ENCODE measurements at places on chromosomes 3 and 15.

GRCh38 chr3:40044487-40044886 is 235.1 kb downstream of the MYRIP start:
- DNase-seq = no peak

DNA sequence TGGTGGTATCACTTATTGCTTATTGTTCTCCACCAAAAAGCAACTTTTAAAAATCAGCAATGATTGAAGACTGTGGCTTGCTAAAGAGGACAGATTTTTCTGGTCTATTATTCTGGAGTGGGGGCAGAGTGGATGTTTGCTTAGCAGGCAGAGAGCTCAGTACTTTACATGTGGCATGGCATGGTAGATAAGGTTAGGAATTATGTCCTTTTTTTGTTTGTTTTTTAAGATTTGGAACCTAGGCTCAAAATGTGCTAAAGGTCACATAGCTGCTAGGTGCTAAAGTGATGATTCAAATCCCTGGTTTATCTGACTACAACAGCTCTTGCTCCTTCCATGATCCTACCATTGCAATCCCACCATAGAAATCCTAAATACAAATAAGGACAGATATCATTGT is 331.0 kb upstream of the ADAMTS9 start:
- no peak for DNase-seq

DNA sequence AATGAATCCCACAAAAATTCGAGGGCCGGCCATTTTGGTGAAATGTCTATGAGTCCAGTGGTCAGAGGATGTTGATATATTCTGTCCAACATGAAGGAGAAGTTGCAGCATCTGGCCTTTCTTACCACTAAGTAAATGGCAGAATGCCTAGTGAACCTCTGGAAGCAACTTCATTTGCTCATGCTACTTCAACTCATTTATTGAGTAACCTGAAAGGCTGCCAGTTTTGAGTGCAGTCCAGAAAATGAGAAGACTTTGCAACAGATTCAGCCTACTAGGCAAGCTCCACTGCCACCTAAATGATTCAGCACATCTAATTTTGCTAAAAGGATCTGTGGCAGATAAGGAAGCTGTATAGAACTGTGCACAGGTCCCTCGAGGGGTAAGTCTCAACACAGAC is 265.0 kb downstream of the OPA1 start:
- no peak for DNase-seq

GRCh38 chr15:79322306-79322705 is 11.4 kb downstream of the TMED3 start:
- DNase-seq = no peak

DNA sequence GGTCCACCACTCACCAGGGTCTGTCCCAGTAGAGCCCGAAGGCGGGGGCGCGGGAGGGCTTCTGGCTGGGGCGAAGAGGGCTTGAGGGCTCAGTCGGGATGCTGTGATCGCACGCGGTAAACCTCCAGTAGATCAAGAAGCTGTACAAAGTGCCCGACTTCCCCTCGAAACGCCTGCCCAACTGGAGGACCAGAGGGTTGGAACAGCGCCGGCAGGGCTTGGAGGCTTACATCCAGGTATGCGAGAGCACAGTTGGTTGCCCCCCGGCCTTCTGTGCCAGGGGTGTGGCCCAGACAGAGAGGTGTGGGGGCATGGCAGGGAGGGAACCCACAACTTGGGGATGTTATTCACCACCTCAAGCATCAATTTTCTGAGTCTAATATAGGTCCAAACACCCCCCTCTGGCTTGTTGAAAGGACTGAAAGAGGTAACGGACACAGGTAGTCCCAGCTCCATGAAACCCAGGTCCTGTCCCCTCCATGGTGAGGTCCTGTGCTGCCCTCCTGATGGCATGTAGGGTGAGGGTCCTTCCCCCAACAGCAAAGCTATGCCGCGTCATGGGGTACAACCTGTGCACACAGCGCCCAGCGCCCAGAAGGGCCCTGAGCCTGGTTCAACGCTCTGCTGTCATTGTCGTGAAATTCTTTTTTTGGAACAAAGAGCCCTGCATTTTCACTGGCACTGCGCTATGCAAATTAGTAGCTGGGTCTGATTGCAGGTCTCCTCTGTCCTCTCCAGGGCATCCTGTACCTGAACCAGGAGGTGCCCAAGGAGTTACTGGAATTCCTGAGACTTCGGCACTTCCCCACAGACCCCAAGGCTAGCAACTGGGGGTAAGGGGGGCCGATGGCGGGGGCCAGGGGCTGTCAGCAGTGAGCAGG is 1.2 kb downstream of the SNX22 start:
- DNase-seq = no peak

- no peak for DNase-seq
Measured at GRCh38 chr15:69071260-69071659, 56.8 kb downstream of the NOX5 start.

GRCh38 chr3:146166415-146166821 is 5.4 kb upstream of the PLOD2 start:
- DNase-seq = no peak

DNA sequence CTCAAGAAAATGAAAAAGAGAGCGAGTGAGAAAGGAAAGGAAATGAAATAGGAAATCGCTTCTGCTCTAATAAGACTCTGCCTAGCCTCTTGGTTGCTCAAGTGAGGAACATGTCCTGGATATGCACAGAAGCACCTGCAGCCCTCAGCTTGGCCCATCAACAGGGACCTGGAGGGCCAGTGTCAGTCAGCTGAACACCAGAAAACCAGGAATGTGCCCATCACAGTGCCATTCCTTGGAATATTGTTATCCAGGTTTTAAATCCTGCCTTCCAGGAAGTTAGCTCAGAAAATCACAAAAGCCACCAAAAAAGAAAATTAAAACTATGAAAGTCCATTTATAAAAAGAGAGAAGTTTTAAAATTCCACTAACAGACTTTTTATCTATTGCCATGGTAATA is 173.4 kb upstream of the TPM1 start:
- no peak for DNase-seq

DNA sequence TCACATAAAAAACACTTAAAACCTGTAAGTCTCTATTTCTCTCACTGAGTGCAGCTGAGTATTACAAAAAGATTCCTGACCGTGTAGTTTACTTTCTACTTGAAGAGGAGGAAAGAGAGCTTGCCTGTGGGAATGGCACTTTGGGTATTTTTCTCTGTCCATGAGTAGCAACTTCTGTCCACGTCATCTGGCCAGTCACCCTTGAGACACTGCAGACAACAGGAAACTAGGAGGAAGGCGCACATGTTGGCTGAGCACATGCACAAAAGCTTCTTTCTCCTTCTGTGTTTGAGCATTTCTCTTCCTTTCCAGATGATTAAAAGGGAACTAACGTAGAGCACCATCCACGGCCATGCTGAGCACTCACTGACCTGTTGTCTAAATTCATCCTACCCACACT is 19.7 kb downstream of the STARD5 start:
- DNase-seq = peak; percentile 30

- DNase-seq = no peak
Measured at GRCh38 chr15:40192942-40193341, 32.1 kb downstream of the BUB1B start.

- no peak for DNase-seq
Measured at GRCh38 chr3:43231276-43232000, 54.9 kb upstream of the SNRK start.

- no peak for DNase-seq
Measured at GRCh38 chr3:21718943-21719591, 31.9 kb downstream of the ZNF385D start.

Measured in activated CD4-positive, CD25-positive, alpha-beta regulatory T cell treated with anti-CD3 and anti-CD28 coated beads, Interleukin-2, amount 50 U/mL, for 72 hours (primary cell).